ENCODE measurements at places on chromosomes 5 and 9.

GRCh38 chr5:145752534-145752933 lies 82.6 kb downstream of the PRELID2 start:
- H3K27ac ChIP-seq: no peak overlapping the region
- no peaks in the 10 kb centered on the region for H3K36me3 ChIP-seq
- H3K4me1 ChIP-seq: no peaks in the 10 kb centered on the region
- no peaks in the 10 kb centered on the region for H3K27me3 ChIP-seq
- no peak overlapping the region for H3K4me3 ChIP-seq
- no peak for DNase-seq

- H3K27me3 ChIP-seq: peaks cover 40% of the 10 kb centered on the region
- peak overlapping the region; percentile 84 for H3K4me3 ChIP-seq
- H3K27ac ChIP-seq: no peak overlapping the region
- peak; percentile 59 for DNase-seq
- no peaks in the 10 kb centered on the region for H3K36me3 ChIP-seq
- peaks cover 5% of the 10 kb centered on the region for H3K4me1 ChIP-seq
Measured at GRCh38 chr9:119366909-119367682, 2.1 kb downstream of the BRINP1 start.

GRCh38 chr5:66680804-66681203 lies 84.6 kb downstream of the MAST4 start:
- DNase-seq: no peak
- no peak overlapping the region for H3K4me3 ChIP-seq
- peaks cover 15% of the 10 kb centered on the region for H3K4me1 ChIP-seq
- H3K27ac ChIP-seq: no peak overlapping the region
- H3K36me3 ChIP-seq: no peaks in the 10 kb centered on the region

GRCh38 chr9:114028646-114029045 lies 49.5 kb downstream of the AMBP start:
- no peaks in the 10 kb centered on the region for H3K4me1 ChIP-seq
- no peaks in the 10 kb centered on the region for H3K27me3 ChIP-seq
- H3K4me3 ChIP-seq: no peak overlapping the region

DNA sequence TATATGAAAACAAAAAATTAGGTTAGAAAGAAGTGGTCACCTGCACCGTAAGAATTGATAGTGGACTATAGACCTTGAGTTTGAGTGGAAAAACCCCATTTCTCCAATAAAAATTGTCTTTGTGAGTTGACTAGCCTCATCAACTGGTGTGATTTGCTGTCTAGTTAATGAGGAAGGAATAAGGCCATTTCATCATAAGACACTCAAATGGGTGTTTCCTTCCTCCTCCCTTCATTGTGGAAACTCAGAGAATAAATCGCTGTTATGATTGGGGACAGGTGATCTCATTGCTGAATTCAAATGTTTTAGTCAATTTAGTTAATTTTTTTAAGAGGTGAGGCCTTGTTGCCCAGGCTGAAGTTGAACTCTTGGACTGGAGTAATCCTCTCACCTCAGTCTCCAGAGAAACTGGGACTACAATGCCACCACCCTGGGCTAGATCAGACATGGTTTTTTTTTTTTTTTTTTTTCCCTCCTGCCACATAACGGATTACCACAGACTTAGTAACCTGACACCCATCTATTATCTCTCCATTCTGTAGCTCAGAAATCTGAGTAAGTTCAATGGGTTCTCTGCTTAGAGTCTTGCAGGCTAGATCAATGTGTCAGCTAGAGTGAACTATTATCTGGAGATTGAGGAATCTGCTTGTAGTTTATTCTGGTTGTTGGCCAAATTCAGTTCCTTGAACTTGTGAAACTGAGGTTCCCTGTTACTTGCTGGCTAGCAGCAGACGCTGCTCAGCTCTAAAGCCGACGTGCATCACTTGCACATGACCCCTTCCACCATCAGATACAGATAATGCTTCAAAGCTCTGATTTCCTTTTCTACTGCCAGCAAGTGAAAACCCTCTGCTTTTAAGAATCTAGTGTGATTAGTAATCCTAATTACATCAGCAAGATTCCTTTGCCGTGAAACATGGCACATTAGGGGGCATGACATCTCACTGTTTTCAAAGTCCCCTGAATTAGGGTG lies 663.8 kb upstream of the CDH9 start:
- H3K27me3 ChIP-seq: no peaks in the 10 kb centered on the region
- no peak overlapping the region for H3K27ac ChIP-seq
- H3K4me3 ChIP-seq: peak overlapping the region; percentile 9
- DNase-seq: peak; percentile 48
- H3K4me1 ChIP-seq: peaks cover 2% of the 10 kb centered on the region

DNA sequence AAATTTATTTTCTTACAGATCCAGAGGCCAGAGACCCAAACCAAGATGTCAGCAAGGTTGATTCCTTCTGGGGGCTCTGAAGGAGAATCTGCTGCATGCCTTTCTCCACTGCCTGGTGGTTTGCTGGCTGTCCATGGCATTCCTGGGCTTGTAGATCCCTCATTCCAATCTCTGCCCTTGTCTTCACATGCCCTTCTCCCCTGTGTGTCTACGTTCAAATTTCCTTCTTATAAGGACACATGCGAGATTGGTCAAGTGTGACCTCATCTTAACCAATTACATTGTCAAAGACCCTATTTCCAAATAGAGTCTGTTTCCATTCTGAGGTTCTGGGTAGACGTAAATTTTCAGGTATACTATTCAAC lies 84.5 kb upstream of the RAI14 start:
- no peak overlapping the region for H3K27ac ChIP-seq
- H3K36me3 ChIP-seq: no peaks in the 10 kb centered on the region
- H3K4me3 ChIP-seq: no peak overlapping the region
- H3K27me3 ChIP-seq: peaks cover 5% of the 10 kb centered on the region

Data from endodermal cell (in vitro differentiated cells).